SK-N-DZ (cell line): ENCODE measurements at places on chromosomes 16 and 17.
A peak's percentile ranks its signal among the peaks of the same experiment; 100 is the strongest.

DNA sequence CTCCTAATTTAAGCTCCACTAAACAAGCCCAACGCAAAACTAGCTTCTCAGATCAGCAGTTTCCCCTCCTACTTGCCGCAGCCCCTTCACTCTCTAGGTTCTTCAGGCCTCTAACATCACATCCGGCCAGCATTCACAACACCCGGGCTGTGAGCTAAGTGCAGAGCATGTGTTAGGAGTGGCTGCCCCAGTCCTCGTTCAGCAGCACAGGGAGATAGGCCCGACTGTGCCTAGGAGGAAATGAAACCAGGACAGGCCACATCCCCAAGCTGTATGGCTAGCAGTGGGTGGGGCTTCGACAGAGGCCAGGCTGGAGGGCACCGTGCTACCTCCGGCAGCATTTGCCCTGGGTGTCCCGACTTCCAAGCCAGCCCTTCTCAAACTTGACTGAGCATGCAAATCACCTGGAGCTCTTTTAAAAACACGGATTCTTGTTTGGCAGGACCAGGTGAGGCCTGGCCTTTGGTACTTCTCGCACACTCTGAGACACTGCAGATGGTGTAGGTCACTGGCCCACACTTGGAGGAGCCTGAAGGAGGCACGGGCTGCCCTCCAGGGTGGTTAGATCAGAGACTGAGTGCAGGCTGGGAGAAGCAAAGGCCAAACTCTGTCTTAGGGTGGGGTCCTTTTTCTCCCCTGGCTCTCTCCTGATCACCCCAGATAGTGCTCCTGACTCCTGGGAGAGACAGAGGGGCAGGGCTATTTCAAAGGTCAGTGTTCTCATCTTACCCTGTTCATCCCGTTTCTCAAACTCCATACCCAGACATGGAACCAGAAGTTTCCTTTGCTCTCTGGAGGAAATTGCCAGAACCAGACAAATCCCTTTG, 202.0 kb downstream of the C16orf78 start:
- no peak for DNase-seq

DNA sequence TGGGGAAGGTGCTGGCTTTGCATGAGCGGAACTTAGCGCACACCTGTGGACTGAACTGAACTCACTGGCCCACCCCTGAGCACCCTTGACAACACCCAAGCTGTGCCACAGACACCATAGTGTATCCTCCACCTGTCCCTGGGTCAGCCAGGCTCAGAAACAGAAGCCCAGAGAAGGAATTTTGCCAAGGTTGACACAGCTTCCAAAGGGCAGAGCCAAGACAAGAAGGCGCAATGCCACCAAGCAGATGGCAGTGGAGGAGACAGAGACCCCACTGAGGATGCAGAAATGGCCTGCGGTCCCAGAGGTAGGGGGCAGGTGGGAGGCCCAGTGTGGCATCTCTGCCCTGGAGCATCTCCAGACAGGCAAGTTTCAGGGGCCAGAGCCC, 169.0 kb downstream of the ENGASE start:
- DNase-seq: no peak

DNA sequence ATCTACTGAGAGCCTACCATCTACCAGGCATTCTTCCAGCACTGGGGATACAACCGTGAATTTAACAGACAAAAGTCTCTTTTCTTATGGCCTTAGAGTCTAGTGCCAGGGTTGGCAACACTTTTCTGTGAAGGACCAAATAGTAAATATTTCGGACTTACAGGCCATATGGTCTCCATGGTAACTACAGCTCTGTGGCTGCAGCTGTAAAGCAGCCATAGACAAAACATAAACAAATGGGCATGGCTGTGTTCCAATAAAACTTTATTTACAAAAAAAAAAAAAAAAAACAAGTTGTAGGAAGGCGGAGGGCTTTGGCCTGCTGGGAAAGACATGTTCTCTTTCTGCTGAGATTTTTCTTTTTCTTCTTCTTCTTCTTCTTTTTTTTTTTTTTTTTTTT, 98.7 kb downstream of the ABCC12 start:
- no peak for DNase-seq

DNA sequence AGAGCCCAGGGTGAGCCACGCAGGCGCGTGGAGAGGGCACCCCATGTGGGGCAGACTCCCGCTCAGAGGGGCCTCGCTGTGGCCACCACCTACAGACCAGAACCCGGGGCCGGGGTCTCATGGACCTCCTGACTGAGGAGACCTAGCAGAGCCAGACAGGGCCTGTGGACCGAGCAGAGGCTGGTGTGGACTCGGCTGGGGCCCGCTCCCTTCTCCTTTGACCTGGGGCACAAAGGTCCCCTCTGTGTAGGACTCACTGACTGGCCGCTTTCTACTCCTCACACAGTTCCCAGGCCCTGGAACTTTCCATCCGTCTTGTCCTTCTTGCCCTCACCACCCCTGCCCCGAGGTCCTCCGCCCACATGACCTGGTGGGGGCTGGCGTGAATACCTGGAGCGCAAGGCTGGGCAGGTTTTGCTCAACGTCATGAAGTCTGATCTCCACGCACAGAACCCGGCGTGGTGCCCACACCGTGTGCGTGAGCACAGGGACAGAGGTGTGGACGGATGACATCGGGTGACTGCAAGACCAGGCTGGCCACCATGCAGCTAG, 44.7 kb upstream of the ACSF3 start:
- DNase-seq: no peak

GRCh38 chr16:11139326-11140097, 116.5 kb downstream of the SOCS1 start:
- no peak for DNase-seq

DNA sequence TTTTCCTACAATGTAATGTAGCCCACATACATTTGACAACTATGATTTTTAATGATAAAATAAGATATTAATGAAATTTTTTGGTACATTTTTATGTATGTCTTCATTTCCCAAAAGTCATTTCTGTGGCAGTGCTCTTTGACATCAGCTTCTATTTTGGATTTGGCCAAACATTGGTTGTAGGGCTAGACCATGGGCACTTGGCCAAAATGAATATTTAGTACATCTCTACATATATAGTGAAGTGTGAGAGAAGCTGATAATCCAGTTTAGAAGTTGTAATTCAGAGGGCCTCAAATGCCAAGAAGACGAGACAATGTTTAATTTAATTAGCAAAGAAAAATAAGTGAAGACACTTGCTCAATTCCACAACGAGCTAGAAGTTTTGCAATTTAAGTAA, 724.9 kb upstream of the SOX9 start:
- no peak for DNase-seq

- DNase-seq: peak; percentile 90
Measured at GRCh38 chr17:48011405-48012150, 26.0 kb downstream of the COPZ2 start.

DNA sequence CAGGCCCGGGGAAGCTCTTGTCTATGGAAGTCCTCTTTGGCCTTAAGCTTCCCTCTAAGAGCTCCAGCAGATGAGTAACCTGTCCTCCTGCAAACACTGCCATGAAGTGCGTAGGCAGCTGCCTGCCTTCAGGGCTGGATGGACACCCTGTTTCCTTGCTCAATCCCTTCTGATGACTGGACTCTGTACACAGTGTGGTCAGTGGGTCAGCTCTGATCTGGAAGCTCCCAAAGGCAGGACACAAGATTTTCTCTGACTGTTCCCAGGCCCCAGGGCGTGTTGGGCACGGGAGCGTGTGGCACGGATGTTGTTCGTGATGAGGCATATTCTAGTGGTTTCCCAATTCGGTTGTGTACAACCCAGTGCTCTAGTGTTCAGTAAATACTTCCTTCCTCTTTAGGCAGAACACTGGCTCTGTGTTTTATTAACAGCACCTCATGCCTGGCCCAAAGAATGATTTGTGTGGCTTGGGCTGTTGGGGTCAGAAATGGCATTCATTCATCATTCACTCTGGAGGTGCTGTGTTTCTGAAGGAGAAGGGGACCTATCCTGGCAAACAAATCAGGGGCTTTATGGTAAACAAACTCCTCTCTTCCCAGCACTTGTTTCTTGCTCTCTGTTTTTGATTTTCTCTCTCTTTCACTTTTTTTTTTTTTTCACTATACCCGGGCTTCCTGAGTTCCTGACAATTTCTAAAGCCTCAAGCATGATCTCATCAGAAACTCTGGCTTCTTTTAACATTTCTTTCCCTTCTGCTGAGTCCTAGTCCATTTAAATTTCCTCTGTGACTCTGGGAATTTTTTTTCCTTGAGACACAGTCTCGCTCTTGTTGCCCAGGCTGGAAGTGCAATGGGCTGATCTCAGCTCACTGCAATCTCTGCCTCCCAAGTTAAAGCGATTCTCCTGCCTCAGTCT, 12.0 kb upstream of the RNF157 start:
- DNase-seq: no peak

- peak; percentile 9 for DNase-seq
Measured at GRCh38 chr16:13453938-13454553, 465.9 kb upstream of the ERCC4 start.

DNA sequence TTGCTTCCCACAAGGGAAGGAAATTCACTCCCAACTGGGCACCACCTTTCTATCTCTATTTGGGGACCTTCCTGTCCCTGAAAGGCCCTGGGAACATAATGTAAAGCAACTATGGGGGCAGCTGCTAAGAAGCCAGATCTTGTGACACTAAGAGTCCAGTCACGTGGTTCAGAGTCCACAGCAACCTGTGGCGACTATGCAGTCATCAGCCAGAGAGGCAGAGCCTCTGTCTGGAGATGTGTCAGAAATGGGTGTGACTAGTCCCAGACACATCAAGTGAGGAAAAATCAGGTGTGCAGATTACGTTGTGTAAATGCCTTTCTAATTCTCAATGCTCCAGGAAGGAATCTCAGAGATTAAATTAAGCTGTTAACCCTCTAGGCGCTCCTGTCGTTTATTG, 26.6 kb upstream of the SKAP1 start:
- no peak for DNase-seq

DNA sequence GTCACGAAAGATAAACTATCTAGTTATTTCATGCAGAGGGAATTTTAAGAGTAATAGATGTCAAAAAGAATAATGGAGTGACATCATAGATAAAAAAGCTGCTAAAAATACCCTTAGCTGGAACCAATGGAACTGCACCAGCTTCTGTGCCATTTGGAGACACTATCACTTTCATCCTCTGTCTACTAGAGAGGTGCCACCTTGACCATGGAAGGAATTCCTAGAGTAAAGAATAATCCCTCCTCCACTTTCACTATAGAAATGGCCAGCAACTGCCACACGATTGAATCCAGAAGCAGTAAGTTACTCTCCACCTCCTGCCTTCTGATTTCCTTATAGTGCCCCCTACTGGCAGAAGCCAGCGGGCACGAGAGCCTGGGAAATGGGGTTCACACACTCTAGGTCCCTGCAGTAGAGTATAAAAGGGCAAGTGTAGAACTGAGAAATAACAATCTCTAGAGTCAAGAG, 2.8 kb upstream of the ALDH3A2 start:
- DNase-seq: no peak

DNA sequence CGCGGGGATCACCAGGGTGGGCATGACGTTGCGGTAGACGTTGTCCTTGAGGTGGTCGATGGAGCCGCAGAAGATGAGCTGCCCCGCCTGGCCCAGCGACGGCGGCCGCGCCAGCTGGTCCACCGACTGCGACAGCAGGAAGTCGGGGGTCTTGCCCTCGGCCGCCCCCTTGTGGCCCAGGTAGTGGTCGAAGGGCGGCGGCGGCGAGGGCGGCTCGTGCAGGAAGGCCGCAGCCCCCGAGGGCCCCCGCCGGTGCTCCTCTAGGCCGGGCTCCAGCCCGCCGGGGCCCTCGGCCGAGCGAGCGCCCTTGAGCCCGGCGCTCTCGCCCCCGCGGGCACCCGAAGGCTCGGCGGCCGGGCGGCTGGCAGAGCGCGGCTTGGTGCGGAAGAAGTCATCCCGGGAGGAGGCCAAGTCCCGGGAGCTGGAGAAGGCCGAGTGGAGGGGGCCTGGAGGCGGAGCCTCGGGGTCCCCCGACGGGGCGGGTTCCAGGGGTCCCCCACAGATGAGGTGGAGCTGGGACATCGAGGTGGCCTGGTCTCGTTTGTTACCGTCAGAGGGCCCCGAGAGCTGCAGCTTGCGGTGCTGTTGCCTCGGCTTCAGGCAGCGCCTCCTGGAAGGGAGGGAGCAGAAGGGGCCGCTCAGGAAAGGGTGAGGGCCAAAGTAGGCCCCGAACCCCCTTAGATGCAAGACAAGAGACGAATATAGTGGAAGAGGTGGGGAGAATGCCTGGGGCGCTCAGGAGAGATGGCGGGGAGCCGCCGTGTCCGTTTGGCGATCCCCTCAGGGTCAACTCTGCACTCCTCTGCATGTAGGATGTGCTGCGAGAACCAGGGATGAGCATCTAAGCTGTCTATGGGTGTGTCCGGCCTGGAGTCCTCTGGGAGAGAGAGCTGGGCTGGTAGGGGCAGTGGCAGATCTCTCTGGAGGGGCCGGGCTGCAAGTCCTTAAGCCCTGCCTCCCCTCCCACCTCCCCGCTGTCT, 8.8 kb downstream of the FAM171A2 start:
- no peak for DNase-seq

GRCh38 chr16:50323335-50324011, 45.3 kb downstream of the BRD7 start:
- no peak for DNase-seq

DNA sequence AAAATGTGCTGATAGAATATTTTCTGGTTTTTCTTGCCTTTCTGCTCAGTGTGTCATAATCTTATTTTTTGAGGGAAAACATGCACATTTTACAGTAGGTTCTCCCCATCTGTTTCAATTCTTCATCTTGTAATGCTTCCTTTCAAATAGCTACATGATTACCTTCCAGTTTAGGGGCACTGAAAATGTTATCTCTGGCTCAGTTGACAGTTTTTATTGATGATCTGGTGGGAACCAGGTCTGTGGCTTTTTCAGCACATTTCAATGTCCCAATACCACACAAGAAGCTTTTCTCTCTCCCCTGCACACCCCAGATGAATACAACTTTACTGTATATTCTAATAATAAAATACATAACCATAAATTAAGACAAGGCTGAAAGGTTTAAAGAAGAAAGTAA, 36.5 kb downstream of the FTO start:
- DNase-seq: peak; percentile 60

GRCh38 chr16:29738514-29738913, 7.3 kb downstream of the C16orf54 start:
- DNase-seq: no peak

GRCh38 chr17:7440834-7441195, 1.5 kb downstream of the FGF11 start:
- DNase-seq: peak; percentile 49

DNA sequence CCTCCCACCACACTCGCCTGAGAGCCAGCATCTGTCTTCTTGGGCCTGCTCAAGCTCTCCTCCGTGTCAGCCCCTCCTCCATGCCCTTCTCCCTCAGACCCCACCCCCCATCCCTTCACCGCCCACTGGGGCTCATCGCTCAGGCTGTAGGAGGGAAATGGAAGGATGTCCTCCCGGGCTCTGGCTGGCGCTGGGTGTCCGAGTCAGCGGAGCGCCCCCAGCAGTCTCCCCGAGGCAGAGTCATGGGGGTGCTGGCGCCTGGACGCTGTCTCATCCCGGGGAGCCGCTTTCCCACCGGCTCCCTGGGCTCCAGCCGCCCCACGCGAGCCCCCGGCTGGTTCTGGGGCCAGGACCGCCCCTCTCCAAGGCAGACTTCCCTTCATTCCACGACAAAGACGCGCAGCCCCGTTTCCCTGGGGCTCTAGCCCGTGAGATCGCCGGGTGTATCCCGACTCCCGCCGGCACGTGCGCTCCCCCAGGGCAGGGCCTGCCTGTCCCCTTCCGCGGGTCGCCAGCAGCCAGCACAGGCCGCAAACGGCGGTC, 428 bp upstream of the ANTKMT start:
- DNase-seq: peak; percentile 92

GRCh38 chr17:62796291-62796690, 11.8 kb downstream of the MARCHF10 start:
- DNase-seq: no peak

GRCh38 chr17:69012895-69013805, 47.6 kb downstream of the ABCA9 start:
- DNase-seq: no peak

- DNase-seq: no peak
Measured at GRCh38 chr17:68238164-68238870, 9.5 kb upstream of the AMZ2 start.

- DNase-seq: peak; percentile 23
Measured at GRCh38 chr16:89697161-89697615, 4.3 kb downstream of the SPATA2L start.
